ENCODE measurements at places on chromosomes 6 and 20.

DNA sequence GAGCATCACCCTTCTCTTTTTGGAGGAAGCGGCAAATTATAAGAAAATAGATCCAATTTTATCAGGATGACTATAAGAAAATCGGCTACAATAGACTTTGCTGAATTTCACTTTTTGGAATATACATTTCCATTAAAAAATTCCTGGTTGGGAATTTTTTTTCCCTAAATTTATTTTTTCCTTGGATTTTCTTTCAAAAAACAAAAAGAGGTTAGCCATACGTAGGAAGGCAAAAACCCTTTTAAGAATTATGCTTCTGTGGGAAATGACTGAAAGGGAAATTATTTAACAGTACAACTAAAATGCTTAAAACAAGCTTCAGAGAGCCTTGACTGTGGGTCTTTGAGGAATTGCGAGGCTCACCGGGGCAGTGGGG is 86.9 kb downstream of the SLC22A23 start:
- no peak for DNase-seq

- no peak for DNase-seq
Observed at GRCh38 chr20:49562311-49563014, 5.5 kb downstream of the PTGIS start.

DNA sequence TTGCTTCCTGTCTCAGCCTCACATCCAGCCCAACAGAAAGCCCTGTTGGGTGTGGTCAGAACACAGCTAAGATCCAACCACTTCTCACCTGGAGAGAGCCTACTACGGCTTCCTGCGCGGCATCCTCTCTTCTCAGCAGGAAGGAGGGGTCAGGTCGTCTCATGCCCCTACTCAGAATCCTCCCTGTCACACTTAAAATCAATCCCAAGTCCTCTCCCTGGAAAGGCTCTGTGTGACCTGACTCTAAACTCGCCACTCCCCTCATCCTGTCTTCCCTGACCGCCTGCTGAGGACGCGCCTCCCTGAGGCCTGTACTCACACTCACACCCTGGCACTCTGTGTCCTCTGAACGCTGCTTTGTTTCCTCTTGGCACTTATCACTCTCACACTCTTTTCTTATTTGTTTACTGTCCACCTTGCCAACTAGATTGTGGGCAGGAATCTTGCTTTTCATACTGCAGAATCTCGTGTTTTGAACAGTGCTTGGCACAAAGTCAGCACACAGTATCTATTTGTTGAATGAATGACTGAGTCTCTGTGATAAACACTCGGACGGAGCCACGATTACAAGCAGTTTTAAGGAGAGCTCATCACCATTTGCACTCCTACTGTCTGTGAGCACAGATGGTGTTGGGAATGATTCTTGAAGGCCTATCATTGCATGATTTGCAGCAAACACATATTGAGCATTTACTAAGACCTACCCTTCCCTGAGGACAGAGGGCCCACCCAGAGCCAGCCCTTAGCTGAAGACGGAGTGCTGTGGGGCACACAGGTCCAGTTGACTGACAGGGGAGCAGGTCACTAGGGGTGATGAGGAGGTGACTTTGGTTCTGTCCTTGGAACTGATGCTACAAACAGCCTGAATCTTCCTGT is 18.7 kb downstream of the RAB5IF start:
- DNase-seq: no peak

GRCh38 chr6:137661601-137662000 is 167.4 kb upstream of the OLIG3 start:
- peak; percentile 32 for DNase-seq

DNA sequence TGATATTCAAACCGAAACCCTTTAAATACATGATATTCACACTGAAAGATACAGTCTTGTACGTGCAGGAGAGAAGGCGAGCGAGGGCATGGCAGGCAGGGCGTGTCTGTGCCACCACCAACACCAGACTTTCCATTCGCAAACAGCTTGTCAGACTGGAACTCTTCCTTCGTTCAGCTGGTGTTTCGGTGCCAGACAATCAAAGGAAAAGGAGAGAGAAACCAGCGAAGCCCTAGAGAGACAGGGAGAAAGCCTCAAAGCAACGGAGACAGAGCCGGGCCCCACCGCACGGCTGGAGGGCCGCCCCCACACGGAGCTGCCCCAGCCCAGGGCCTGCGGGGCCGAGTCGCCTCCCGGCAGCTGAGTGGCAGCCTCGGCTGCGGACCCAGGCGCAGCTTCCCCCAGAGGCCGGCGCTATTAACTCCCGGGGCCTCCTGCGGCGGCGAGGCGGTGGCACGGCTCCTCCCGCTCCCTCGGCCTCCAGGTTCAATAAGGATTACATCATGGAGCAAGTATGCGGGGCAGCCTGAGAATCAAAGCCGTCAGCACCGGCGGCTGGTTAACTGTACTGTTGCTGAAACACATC is 32.1 kb upstream of the NR2E1 start:
- DNase-seq: no peak

DNA sequence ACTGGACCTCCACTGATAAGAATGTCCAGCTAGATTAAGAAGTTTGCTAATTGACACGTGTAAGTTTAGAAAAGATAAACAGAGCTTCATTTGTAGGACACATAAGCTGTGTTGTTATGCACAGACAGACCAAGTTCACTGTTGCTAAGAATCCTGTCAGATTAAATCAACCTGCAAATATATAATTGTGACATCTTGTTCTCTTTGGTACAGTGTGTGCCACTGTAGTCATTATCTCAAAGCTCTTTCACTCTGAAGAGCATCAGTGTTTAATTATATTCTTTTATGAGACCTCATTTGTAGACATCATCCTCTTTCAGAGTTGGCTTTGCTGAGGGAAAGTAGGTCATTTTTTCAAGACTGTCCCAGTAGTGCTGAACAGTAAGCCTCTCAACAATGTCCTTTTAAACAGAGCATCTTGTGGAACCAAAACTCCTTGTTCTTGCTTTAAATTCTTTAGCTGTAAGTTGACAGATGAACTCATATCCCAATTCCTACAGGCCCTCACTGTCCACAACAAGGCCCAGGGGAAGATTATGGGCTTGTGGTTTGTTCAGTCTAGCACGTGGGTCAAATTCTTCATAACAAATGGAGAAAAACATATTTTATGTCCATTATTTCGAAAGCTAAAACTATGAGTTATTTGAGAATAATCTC is 252.4 kb downstream of the HDGFL1 start:
- no peak for DNase-seq

DNA sequence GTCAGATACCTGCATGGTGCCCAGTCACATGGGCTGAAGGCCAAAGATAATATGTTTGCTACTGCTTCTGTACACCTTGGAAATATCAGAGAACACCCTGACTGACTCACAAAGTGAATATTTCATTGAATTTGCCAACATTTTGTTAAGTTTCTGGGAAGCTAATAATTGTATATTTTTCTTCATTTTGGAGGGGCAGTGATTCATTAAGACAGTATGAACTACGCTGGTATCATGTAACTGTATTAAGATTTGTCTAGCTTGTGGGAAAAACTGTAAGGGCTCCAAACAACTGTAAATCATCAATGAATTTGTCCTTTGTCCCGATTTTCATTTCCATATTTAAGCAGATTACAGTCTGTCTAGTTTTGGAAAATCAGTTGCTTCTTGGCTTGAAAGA is 102.3 kb upstream of the CCN2 start:
- no peak for DNase-seq

GRCh38 chr6:11804701-11805100 is 26.1 kb upstream of the ADTRP start:
- no peak for DNase-seq

- no peak for DNase-seq
Observed at GRCh38 chr6:3176562-3177355, 19.4 kb upstream of the TUBB2A start.

- no peak for DNase-seq
Observed at GRCh38 chr6:13474360-13474759, 13.0 kb downstream of the GFOD1 start.

GRCh38 chr20:36824142-36824940 is 50.8 kb upstream of the DSN1 start:
- DNase-seq: no peak

DNA sequence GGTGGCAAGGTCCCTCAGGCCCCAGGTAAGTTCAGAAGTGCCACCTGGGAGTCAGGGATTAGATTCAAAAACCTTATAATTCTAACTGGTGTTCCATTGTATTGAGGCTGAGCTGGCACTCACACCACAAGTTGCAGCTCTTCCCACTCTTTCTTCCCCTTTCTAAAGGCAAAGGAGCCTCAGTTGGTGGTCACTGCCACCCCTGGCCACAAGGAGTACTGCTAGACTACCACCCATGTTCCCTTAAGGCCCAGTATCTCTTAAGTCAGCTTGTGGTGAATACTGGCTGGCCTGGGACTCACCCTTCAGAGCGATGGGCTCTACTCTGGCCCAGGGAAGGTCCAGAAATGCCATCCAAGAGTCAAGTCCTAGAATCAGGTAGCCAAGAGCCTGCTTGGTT is 421.1 kb upstream of the KHDRBS2 start:
- DNase-seq: no peak

GRCh38 chr6:109230453-109230852 is 135.1 kb downstream of the CEP57L1 start:
- no peak for DNase-seq

DNA sequence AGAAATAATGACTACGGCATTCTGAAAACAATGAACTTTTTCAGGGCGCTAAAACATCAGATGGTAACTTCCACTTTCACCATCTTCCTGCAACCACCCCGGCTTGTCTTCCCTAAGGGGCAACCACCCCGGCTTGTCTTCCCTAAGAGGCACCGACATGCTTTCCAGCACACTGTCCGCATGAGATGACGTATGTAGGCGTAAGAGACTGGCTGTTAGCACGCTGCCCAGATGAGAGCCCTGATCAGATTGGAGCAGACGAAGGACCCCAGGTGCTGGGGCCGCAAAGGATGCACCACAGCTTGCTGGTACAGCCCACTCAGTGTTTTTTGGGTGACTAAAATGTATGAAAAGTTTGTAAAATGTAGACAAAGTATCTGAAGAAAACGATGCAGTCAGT is 29.3 kb downstream of the ASCC3 start:
- no peak for DNase-seq

DNA sequence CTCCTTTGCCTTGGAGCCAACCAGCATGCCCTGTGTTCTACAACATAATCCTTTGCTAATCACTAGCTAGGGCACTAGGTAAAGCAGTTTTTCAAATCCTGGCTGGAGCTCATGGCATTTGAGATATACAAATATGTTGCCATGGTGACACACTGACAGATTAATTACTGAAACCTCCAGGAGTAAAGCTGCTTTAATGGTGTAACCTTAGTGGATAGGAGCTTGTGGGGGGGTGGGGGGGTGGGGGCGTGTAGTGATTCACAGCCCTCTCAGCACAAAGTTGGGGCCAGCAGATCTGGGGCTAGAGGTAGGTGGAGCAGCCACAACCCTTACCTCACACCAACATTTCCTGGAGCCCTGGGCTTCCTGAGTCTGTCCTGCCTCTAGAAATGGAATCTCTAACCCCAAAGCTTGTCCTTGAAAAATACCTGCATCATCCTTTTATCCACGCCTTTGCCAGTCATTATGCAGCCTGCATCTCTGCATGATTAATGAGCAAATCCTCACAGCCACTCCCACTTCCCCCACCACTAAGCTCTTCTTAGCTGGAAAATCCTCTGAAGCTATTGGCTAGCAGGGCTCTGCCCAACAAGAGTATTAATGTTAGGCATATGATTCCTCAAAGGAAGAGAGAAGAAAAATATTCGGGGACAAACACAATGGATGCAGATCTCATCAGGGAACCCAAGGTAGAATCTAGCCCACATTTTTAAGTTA is 84.5 kb upstream of the PRND start:
- DNase-seq: no peak

GRCh38 chr6:163367497-163368183 is 46.9 kb upstream of the QKI start:
- DNase-seq: no peak

DNA sequence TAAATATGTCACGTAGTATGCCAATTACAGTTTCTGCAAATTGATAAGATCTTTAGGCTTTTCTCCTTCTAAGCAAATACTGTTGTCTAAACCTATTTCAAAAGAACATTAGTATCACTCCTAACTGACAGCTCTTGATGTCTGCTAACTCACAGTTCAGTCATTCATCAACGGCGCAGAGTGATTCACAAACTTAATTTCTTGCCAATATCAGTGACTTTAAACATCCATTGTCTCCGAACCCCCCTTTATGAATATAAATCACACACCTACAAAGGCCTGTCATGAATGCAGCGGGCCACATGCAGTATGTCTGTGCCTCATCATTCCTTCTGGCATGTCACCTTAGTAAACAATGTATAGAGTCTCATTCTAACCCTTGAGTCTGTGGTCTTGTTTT is 420.6 kb downstream of the CDC5L start:
- DNase-seq: no peak

DNA sequence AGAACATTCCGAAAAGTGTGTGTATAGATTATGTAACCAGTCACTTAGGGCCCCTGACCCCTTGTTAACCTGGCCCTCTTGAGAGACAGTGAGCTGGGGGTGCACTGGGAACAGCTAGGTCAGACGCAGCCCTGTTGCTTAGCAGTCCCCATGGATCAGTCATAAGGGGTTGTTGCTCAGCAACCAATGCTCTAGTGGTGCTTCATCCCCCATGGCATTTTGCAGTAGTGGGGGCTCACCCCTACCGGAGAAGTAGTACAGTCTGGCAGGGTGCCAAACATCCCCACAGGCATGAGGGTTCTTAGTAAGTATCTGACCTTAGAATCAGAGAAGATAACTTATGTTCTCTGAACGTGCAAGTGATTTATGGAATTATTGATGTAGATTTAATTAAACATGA is 12.3 kb downstream of the PKIB start:
- no peak for DNase-seq

DNA sequence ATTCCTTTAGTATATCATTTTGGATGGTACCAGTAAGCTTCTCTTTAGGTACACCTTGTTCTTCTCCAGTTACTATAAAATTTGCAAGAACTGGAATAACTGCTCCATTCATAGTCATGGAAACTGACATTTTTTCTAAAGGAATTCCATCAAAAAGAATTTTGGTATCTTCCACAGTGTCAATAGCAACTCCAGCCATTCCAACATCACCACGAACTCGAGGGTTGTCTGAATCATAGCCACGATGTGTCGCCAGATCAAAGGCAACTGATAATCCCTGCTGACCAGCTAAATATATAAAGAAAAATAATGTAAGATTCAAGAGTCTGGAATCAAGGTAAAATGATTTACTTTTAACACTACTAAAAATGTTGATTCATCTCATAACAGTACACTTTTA is 5.3 kb downstream of the MMUT start:
- no peak for DNase-seq

DNA sequence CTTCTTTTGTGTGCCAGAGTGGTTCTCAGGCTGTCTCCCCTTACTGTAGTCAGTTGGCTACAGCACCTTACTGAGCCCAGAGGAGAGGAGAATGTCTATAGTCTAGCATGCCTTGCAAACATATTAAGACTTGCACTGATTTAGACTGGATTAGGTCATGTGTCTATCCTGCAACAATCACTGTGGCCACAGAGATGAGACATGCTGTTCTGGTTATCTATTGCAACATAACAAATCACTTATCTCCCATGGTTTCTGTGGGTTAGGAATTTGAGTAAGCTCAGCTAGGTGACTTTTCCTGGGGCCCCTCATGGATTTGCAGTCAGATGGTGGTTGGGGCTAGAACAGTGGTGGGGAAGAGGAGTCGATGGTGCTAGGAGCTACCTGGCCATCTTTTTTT is 261.3 kb downstream of the SOD2 start:
- DNase-seq: no peak
